ENCODE measurements at places on chromosomes 3 and 15.

- DNase-seq: no peak
Measured at GRCh38 chr3:170144437-170144843, 37.1 kb downstream of the PHC3 start.

DNA sequence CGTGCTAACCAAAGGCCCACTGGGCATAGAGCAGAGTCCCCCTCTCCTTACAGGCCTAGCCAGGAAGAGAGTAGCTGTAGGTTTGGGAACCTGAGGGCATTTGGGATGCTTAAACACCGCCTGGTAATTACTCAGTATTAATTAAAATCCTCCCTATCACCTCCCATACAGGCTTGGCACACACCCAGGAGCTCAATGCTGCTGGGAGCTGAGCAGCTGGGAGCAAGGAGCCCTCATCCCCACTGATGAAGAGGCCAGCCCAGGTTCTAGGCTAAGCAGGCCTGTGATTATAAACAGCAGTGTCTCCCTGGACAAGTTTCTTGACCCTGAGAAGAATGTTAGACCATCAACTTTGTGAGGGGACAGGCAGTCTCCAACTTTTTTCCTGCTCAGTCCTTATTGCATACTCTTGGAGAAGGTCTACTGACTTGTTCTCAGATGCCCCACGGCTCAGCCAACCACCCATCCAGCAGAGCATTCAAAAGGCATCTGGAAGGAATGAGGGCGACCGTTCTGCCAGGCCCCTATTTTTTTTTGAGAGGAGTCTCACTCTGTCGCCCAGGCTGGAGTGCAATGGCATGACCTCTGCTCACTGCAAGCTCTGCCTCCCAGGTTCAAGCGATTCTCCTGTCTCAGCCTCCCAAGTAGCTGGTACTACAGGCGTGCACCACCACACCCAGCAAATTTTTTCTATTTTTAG lies 1.3 kb upstream of the PRKAR2A start:
- no peak for DNase-seq

GRCh38 chr15:31487811-31488436 lies 161.3 kb downstream of the KLF13 start:
- no peak for DNase-seq

DNA sequence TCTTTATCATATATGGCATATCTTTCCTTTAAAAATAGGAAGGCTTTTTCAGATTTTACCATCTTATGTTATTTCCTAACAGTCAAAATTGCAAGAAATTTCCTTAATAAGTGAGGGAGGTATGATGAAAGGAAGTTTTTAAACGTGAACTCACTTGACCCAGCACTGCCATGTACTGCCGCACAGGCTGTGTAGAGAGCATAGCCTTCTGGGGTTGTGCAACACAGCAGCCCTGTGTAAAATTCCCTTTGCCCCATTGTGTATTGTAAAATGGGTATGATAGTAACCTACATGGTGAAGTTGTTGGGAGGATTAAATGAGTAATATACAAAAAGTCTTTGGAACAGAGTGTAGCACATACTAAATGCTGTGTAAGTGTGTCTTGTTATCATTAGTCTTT lies 78.6 kb downstream of the PEX5L start:
- no peak for DNase-seq

DNA sequence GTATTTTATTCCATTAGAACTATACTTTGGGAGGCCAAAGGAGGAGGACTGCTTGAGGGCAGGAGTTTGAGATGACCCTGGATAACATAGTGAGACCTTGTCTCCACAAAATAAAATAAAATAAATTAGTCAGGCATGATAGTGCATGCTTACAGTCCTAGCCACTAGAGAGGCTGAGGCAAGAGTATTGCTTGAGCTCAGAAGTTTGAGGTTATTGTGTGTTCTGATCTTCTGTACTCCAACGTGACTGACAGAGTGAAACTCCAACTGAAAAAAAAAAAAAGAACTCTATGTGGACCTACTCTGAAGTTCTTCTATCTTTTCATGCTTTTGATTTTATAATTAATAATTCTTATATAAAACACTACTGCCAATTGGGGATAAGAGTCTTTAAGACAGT lies 1560.0 kb upstream of the GBE1 start:
- no peak for DNase-seq

- DNase-seq: no peak
Measured at GRCh38 chr3:129310111-129311011, 31.7 kb downstream of the HMCES start.

DNA sequence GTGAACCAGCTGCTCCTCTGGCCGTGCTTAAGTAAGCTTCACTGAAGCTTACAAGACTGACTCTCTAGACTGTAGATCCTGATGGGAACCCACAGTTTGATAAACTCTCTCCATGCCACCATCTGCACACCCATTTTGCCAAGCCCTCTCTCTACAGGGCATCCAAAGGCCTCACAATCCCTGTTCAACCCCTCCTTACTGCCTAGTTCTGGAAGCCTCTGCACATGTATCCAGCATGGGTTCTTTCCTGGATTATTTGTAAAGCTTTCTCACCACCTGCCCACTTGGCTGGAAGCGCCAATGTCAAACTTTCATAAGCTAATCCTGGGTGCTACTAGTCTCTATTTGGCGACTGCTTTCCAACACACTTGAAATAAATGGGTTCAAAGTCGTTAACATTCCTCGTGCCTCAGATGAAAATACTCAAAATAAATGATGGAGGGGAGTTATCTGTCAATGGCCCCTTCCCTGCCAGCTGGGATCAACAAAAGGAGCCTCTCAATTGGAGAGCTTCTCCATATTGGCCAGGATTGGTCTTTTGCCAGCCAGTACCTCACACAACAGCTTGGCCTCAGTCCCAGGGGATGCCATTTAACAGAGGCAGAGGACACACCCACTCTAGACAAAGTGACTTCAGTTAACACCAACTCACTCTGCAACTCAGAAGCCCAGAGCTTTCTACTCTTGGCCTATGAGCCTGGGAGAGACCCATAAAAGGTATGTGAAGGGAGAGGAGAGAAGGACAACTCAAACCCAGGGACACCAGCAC lies 48.1 kb downstream of the SH3BP5 start:
- DNase-seq: no peak

DNA sequence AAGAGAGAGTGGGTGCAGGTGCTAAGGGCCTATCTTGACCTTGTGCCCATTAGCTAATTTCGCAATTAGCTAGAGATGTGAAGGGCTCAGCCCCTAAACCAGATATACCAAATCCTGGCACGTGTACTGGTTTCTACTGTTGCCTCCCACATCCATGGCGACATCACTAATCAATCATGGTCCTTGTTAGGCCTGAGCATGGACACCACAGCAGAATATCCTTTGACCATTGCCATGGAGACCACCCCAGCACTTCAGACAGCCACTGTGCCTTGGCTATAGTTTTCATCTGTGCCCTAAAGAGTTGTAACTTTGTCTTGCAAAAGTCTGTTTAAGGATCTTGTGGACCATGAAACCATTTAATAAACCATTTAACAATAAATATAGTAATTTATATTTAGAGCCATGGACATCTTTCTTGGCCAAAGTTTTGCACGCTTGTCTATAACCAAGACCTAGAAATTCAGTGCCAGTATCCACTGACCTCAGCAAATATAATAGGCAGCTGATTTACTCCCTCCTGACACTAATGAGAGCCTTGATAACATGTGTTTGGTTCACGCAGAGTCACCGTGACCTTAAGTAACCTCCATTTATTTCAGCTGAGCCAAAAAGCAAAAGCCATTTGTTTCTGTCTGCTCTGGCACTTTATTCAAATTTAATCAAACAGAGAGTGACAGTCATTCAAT lies 43.4 kb downstream of the COLQ start:
- no peak for DNase-seq

DNA sequence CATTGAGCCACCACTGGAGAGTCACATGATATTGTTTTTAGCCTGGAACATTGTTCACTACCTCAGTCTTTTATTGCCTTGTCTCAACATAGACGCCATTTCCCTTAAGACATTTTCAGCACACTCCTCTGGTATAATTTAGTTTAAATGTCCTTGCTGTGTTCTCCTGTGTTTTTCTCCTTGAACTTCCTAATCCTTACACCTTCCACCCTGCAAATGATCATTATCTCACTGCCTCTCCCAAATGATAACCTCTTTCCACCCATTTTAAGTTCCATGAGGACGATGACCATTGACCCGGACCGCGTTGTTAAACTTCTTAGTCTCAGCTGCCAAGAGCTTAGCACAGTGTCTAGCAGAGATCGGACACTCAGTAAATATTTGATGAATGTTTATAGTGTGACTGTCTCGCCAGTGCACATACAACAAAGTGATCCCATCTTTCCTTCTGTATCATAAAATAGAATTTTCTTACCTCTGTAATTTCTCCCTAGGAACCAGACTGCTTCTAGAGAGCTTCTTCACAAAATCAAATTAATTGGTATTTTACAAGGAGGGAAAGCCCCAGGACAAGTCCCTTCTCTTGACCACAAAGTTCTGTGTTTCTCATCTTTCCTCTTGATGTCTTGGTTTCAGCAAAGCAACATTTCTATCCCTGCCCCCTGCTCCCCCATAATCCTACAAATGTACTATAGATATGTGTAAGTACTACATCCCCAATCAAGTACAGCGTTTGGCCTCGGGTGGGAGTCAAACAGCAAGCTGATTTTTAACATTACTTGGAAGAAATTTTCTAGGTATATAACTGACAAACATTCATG lies 429.6 kb downstream of the LPP start:
- DNase-seq: peak; percentile 16

- no peak for DNase-seq
Measured at GRCh38 chr15:101100593-101101442, 151.0 kb downstream of the CHSY1 start.

GRCh38 chr15:80739919-80740318 lies 39.3 kb upstream of the CEMIP start:
- DNase-seq: no peak

GRCh38 chr3:110932567-110932966 lies 139.0 kb upstream of the NECTIN3 start:
- no peak for DNase-seq

DNA sequence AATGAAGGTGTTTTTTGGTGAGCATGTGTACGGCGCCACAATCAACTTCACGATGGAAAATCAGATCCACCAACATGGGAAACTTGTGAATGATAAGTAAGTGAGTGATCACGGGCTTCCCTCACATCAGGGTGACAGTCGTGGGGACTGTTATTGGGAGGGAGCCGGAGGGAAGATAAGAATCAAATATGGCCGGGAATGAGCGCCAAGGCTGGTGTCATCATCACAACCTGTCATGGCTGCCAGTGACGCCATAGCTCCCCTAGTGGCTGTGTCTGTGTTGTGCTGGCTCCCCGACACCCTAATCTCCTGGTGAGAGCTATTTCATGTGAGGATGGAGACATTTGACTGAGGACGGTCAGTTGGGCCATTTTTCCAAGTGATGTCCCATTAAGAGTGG lies 168.5 kb downstream of the SV2B start:
- DNase-seq: no peak

DNA sequence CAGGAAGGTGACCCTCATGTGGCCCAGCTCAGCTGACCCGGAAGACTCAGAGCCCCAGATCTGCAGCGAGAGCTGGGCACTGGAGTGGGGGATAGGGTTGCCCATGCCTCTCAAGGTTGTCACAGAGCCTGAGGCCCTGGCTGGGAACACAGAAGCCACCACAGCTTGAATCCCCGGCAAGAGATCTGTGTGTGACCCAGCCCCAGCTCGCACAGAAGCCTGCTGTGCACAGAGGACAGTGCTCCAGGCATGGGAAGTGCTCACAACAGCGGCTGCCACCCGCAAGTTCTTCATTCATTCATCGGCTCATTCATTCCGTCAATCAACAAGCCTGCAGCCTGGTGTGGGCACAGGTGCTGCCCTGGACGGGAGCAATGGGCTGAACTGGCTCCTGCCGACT lies 36.4 kb downstream of the DNAJB8 start:
- no peak for DNase-seq

DNA sequence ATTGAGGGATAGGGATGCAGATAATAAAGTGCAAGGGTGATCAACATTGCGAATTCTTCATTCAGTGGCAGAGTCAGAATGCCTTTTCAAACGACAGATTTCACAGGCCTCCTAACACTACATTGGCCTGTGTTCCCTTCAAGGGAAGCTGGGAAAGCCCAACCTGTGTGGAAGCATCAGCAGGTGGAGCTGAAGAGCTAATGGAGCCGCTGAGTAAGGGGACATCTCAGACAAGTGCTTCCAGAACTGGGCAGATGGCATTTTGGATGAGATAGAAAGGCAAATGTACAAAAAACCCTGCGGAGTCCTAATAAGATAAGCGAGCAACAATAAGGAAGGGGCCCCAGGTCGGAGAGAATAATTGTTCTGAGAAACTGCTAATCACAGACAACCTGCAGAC lies 8.5 kb upstream of the SLC24A5 start:
- DNase-seq: no peak

DNA sequence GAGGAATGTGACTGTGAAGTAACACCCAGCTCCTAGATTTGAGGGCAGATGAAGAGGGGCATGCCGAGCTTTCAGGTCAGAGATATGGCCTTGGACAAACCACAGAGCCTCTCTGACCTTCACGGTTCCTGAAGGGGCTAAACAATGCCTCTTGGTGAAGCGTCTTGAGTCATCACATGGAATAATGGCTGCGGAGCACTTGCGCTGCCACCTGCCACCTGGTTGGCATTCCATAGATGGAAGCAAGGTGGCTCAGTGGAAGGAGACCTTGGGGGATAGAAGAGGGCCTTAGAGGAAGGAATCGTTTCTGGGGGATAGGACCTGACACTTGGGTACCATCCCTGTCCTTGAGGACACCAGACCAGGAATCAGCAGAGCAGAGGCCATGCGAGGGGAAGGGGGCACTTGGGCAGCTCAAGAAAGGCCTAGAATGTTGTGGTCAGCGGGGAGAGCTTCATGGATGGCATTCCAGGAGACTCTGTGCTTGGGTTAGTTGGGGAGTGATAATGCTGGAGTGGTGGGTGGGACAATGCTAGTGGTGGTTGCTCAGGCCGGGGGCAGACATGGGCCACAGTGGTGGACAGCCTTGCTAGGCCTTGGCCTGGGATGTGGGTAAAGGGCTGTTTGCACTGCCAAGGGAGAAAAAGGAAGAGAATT lies 12.6 kb downstream of the MRAS start:
- DNase-seq: no peak

DNA sequence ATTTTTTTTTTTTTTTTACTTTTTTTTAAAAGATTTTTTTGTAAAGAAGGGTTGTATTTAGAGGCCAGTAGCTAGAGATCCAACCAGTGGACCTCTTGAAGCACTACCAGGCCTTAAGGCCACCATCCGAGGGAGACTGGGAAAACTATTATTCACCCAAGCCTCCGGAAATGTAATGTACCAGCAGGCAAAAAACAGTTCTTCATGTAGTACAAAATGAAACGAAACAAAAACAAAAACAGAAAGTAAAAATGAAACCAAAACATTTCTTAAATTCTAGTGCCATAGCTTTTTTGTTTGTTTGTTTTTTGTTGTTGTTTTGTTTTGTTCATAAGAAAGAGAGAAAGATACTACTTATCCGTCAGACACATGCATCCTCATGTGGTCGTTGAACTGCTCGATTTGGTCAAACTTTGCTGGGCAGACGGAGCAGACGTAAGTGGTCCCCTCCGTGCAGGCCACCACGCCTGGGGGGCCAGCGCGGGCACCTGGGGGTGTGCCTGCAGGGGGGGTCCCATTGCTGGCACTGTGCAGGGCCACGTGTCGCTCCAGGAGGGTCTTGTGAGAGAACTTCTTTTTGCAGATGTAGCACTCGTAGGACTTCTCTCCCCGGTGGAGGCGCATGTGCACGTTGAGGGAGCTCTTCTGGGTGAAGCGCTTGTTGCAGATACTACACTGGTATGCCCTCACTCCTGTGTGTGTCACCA lies 45.0 kb downstream of the TIGIT start:
- DNase-seq: no peak

GRCh38 chr3:186121278-186121677 lies 12.4 kb upstream of the ETV5 start:
- no peak for DNase-seq

GRCh38 chr3:16146015-16146730 lies 28.3 kb upstream of the GALNT15 start:
- no peak for DNase-seq

GRCh38 chr15:93067649-93068085 lies 21.3 kb downstream of the RGMA start:
- no peak for DNase-seq

Measured in stimulated activated CD4-positive, alpha-beta T cell treated with anti-CD3 and anti-CD28 coated beads, Interleukin-4, amount 100 ng/mL, for 1 hour (primary cell).